Urinary bladder (tissue), 4 donors: ENCODE measurements at places on chromosomes 5 and 9. TPM values are rescaled to one million over a fixed set of nuclear protein-coding genes. Genes with fewer than 3 reads are reported as not detected.

NDFIP1 gene
- 86.2 TPM for total RNA-seq

SPAAR gene
- not detected for total RNA-seq

KIF4B gene
- total RNA-seq = 0.05 TPM

SPATA31C1 gene
- 0.16 TPM for total RNA-seq

TAF11L10 gene
- not detected for total RNA-seq

SLC6A19 gene
- not detected for total RNA-seq

PCDHB5 gene
- 7.0 TPM for total RNA-seq

CARTPT gene
- not detected for total RNA-seq

NMUR2 gene
- not detected for total RNA-seq

GDA gene
- 5.4 TPM for total RNA-seq

F2RL1 gene
- 8.2 TPM for total RNA-seq

DDX4 gene
- total RNA-seq = 0.42 TPM

NCS1 gene
- 32.5 TPM for total RNA-seq

IL13 gene
- not detected for total RNA-seq

ALDOB gene
- not detected for total RNA-seq

PHPT1 gene
- total RNA-seq = 43.9 TPM

FOXD4 gene
- total RNA-seq = not detected

FOXD4L4 gene
- not detected for total RNA-seq

OLFM1 gene
- total RNA-seq = 21.8 TPM

PARP8 gene
- 25.9 TPM for total RNA-seq

ITGA1 gene
- 303 TPM for total RNA-seq

FOXD1 gene
- total RNA-seq = 0.58 TPM

SPATA6L gene
- total RNA-seq = 5.4 TPM

LCN15 gene
- not detected for total RNA-seq

ORM2 gene
- total RNA-seq = not detected
